ENCODE measurements at places on chromosomes 6 and 20. TPM values are rescaled to one million over a fixed set of nuclear protein-coding genes. Genes with fewer than 3 reads are reported as not detected.

NOX3 gene
- not detected for total RNA-seq

VGLL2 gene
- 0.75 TPM for total RNA-seq

STX7 gene
- total RNA-seq = 34.1 TPM

KIF6 gene
- not detected for total RNA-seq

Measured in LHCN-M2 (cell line).